ENCODE measurements at places on chromosomes 6 and 20.

- peak; percentile 69 for ATAC-seq
Observed at GRCh38 chr6:11275598-11275997, 43.1 kb upstream of the NEDD9 start.

GRCh38 chr6:111985202-111985731 is 68.6 kb upstream of the CCN6 start:
- peak; percentile 86 for ATAC-seq

GRCh38 chr20:8693709-8694108 is 375.2 kb upstream of the PLCB4 start:
- no peak for ATAC-seq

DNA sequence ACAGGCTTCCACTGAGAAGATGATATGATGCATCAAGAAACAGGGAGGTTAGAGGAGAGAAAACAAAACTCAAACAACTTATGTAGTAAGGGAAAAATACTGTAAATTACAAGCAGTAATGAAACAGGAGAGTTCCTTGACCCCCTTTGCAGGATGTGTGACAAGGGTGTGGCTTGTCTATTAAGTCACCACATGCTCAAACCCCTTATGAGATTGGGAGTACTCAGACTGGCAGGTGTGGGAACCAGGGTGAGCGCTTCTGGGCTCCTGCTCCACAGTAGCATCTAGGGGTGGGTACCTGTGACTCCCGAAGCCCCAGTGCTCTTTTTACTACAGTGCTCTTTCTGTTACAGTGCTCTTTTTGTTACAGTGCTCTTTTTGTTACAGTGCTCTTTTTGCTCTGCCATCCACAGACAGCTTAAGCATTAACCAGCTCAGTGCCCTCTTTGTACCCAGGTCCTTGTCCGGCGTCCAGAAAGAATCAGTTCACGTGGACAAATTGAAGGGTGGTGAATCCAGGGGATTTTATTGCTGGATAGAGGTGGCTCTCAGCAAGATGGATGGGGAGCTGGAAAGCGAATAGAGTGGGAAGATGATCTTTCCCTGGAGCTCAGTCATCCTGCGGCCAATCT is 28.7 kb downstream of the OLIG3 start:
- ATAC-seq, result no peak

DNA sequence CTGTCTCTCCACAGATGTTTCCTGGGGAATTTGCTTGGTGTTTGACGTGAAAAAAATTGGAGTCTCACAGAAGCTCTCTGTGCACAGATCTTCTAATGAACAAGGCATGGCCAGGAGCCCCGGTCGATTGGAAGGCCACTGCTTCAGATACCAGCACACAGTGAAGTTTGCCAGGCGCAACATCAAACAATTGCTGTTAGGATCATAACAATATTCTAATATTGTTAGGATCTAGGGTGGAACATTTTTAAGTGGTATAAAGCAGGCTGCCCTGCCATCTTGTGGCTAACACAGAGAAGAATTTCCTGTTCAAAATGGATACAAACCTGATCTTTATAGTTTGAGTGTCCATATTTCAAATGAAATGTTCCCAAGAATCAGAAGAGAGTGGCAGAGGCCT is 64.1 kb downstream of the C6orf118 start:
- ATAC-seq, result no peak

DNA sequence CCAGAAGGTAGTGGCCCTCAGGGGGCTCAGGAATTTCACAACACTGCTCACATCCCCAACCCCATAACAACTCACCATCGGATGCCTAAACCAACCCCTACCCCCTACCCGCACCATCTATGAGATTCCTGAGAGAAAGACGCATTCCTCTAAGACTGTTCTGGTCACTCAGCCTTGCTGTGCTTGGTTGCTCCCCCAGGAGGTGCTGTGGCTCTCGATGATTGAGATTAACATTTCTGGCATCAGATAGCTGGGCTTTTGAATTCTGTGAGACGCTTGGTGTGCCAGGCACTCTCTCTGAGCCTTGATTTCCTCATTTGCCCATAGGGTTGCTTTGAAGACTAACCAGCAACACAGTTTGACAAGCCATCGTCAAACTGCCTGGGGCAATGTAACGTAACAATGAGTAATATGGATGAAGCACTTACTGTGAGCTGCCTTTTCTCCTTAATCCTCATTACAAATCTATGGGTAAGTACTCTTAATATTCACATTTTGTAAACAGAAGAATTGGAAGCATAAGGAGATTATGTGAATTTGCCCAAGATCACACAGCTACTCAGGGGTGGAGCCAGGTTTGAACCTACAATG is 978 bp downstream of the WFDC6 start:
- no peak for ATAC-seq
